ENCODE measurements at places on chromosomes 11 and 22.

- H3K4me1 ChIP-seq: no peaks in the 10 kb centered on the region
- H3K27ac ChIP-seq: no peak overlapping the region
- H3K4me3 ChIP-seq: no peak overlapping the region
- no peaks in the 10 kb centered on the region for H3K27me3 ChIP-seq
- DNase-seq: no peak
- peaks cover 8% of the 10 kb centered on the region for H3K36me3 ChIP-seq
Measured at GRCh38 chr22:24214467-24215285, 30.2 kb downstream of the GGT5 start.

- no peaks in the 10 kb centered on the region for H3K36me3 ChIP-seq
- no peaks in the 10 kb centered on the region for H3K27me3 ChIP-seq
- DNase-seq: no peak
- no peaks in the 10 kb centered on the region for H3K4me1 ChIP-seq
- no peak overlapping the region for H3K4me3 ChIP-seq
- no peak overlapping the region for H3K27ac ChIP-seq
Measured at GRCh38 chr11:106879029-106879428, 139.2 kb downstream of the GUCY1A2 start.

DNA sequence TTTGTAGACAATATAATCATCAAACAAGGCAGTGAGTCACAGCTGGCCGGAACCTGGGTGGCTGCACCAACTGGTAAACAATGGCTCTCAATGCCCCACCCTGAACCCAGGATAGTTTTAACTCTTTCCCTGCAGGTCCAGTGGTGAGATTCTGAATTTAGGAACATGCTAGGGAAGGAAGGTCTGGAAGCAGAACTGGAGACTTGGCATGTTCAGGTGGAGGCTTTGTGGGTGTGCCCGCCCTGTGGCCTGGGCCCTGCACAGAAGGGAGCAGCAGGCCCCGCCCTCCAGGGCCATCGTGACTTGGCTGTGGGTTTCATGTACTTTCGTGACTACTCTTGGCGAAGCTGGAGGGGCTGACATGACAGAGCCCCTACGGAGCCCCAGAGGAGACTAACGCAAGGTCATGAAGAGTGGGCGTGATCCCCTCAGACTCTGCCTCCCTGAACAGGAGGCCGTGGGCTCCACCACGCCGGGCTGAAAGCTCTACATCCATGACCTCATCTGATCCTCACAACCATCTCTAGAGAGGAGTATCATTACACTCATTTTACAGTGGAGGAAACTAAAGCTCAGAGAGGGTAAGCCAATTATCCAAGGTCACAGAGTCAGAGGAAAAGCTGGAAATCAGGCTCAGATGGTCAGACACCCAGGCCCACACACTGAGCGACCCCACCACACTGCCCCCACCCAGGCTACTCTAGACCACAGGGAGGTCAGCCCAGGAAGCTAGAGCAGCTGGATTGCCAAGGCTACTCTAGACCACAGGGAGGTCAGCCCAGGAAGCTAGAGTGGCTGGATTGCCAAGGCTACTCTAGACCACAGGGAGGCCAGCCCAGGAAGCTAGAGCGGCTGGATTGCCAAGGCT, 27.3 kb downstream of the MAFF start:
- peak overlapping the region; percentile 80 for H3K27ac ChIP-seq
- H3K4me3 ChIP-seq: no peak overlapping the region
- H3K4me1 ChIP-seq: peaks cover 6% of the 10 kb centered on the region
- H3K36me3 ChIP-seq: peaks cover 87% of the 10 kb centered on the region
- DNase-seq: peak; percentile 57

DNA sequence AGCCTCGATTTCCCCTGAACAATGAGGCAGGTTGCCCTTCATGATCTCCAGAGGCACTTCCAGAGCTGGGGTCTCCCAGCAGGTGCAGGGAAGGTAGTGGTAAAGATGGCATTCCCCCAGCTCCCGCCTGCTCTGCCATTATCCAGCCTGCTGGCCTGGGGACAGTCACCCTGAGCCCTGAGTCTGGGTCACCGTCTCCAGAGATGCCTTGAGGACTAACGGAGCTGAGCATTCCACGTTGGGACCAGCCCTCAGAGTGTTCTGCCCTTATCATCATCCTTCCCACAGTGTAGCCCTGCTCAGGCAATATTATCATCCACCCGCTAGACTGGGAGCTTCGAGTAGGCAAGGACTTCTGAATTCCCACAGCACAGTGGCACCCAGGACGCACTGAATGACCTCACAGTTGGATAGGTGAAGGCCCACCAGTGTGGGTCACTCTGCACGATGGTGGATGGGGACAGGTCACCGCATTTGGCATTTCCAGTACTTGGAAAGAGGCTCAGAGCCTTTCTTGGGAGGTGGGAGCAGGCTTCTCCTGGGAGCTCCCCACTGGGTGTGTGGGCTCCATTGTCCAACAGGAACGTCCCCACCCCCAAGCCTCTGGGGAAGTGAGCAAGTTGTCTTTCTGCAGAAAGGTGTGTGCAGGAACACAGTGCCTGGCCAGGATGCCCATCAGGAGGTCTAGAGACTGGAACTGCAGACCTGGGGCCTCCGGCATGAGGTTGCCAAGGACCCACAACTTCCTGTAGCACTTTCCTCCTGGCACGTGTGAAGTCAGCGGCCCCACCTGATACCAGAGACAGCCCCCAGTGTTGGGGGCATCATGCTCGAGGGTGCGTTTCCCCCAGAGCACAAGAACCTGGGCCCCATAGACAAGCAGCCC, 51.4 kb upstream of the WNT7B start:
- H3K4me1 ChIP-seq: peaks cover 7% of the 10 kb centered on the region
- DNase-seq: peak; percentile 29
- H3K4me3 ChIP-seq: no peak overlapping the region

- no peak overlapping the region for H3K4me3 ChIP-seq
- peaks cover 16% of the 10 kb centered on the region for H3K27me3 ChIP-seq
- H3K4me1 ChIP-seq: no peaks in the 10 kb centered on the region
- H3K27ac ChIP-seq: no peak overlapping the region
- DNase-seq: no peak
Measured at GRCh38 chr22:49479566-49479965, 348.1 kb downstream of the BRD1 start.

- no peaks in the 10 kb centered on the region for H3K36me3 ChIP-seq
- no peak for DNase-seq
- H3K4me3 ChIP-seq: no peak overlapping the region
- no peaks in the 10 kb centered on the region for H3K27me3 ChIP-seq
Measured at GRCh38 chr22:27719036-27719347, 82.6 kb downstream of the MN1 start.

- H3K4me3 ChIP-seq: no peak overlapping the region
- H3K4me1 ChIP-seq: peaks cover 11% of the 10 kb centered on the region
- H3K27ac ChIP-seq: no peak overlapping the region
- DNase-seq: no peak
Measured at GRCh38 chr11:130437848-130438247, 9.4 kb upstream of the ADAMTS8 start.

- H3K27ac ChIP-seq: no peak overlapping the region
- no peaks in the 10 kb centered on the region for H3K27me3 ChIP-seq
- no peak for DNase-seq
- H3K36me3 ChIP-seq: no peaks in the 10 kb centered on the region
- no peak overlapping the region for H3K4me3 ChIP-seq
- no peaks in the 10 kb centered on the region for H3K4me1 ChIP-seq
Measured at GRCh38 chr11:2434008-2434407, 10.3 kb downstream of the TRPM5 start.

GRCh38 chr22:39518996-39519680, 1.2 kb upstream of the ATF4 start:
- H3K36me3 ChIP-seq: peaks cover 66% of the 10 kb centered on the region
- H3K27me3 ChIP-seq: no peaks in the 10 kb centered on the region
- peak overlapping the region; percentile 90 for H3K4me3 ChIP-seq

DNA sequence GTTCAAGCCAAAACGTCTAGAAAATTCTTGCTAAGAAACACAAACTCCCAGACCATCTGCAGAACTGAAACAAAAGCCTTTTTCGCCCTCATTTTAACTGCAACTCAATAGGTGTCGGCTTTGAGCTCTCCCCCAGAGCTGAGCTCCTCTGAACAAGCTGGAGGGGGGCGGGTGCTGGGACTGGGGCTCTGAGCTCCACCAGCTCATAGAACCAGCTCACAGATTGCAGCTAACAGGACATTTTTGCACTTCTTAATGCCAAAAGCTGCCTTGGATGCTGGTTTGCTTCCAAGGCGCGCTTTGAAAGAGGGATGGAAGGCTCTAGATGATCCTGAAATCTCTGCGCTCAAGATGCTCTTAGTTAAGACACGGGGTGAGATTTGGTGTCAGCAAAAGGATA, 6.0 kb upstream of the YWHAH start:
- H3K4me1 ChIP-seq: no peaks in the 10 kb centered on the region
- DNase-seq: no peak
- H3K27me3 ChIP-seq: no peaks in the 10 kb centered on the region
- no peaks in the 10 kb centered on the region for H3K36me3 ChIP-seq

DNA sequence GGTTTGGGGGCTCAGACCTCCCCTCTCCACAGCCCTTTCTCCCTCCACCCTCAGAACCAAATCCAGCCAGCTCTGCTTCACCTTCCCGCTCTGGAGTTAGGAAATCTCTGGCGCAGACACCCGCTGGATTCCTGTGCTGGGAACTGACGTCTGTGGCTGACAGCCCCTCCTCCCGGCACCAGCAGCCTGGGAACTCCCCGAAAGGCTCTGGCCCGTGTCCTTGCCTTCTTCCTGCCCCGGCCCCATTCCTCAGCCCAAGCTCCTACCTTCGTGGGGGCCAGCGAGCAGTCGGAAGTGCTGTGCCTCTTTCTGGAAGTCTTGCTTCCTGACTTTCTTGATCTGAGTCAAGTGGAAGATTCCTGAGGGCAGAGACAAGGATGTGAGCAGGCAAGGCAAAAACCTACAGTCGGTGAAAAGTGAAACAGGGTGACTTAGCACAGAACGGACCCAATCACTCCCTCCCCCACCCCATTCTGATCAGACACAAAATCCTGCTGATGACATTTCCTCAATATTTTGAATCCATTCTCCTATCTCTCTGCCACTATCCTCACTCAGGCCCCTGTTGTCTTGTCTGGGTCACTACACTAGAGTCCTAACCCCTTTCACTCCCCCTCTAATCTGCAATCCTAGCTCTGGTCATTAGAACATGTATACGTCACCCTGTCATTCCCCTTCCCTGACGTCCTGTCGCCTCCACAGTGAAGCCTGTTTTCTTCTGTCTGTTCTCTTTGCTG, 34.1 kb downstream of the CHRDL2 start:
- DNase-seq: peak; percentile 86
- H3K27me3 ChIP-seq: no peaks in the 10 kb centered on the region
- H3K36me3 ChIP-seq: no peaks in the 10 kb centered on the region
- peak overlapping the region; percentile 79 for H3K27ac ChIP-seq
- peaks cover 17% of the 10 kb centered on the region for H3K4me1 ChIP-seq

DNA sequence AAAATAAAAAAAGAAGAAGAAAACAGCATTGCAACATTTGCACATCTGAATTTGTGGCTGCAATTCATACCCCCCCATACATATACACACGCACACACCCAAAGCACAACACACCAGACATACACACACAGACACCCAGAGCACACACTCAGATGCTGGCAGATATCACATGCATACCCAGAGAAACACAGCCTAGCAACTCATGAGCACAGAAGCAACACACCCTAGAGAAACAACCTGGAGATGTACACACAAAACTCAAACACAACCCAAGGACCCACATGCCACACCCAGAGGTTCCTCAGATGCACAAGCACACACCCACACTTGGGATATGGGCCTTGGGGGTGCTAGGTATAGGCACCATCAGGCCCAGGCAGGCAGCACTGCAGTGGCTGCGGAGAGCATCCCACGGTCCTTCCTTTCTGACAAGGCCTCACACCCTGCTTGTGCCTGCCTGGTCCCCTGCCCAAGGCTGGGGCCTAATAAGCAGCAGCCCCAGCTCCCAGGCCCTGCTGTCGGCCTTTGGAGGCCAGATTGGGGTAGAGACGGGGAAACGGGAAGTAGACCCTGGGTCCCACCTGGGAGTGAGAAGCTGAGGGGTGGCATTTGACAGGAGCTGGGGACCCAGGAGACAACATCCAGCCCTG, 3.1 kb downstream of the CST6 start:
- H3K4me1 ChIP-seq: peaks cover 15% of the 10 kb centered on the region
- peaks cover 16% of the 10 kb centered on the region for H3K27me3 ChIP-seq
- H3K27ac ChIP-seq: peak overlapping the region; percentile 52
- DNase-seq: no peak
- H3K36me3 ChIP-seq: no peaks in the 10 kb centered on the region

DNA sequence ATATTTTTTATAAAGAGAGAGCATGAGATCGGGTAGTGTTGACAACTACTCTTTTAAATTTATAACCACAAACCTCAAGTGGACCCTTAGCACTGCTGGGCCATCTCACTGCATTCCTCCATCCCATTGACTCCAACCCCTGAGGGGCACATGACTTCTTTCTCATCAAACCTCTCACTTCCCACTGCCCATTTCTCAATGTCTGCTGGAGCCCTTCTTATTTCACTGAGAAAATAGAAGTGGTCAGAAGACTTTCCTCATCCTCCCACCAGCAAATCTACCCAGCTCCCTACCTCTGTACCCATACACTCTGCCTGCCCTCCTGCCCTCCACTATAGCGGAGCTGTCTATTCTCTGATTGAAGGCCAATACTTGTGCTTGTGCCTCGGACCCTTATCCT, 370.6 kb upstream of the MPPED2 start:
- H3K36me3 ChIP-seq: no peaks in the 10 kb centered on the region
- no peak overlapping the region for H3K4me3 ChIP-seq
- no peak for DNase-seq
- no peaks in the 10 kb centered on the region for H3K27me3 ChIP-seq

DNA sequence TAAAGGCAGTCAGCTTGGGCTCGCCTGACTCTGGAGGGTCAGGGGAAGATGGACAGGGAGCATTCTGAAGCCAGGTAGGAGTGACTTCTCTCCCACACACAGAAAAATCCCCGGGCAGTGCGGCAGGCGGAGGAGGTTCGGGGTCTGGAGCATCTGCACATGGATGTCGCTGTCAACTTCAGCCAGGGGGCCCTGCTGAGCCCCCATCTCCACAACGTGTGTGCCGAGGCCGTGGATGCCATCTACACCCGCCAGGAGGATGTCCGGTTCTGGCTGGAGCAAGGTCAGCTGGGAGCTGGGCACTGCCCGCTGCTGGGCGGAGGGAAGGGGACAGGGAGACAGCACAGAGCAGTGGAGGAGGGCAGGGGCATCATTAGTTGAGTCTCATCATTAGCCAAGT, 13.2 kb upstream of the POU2F3 start:
- no peak for DNase-seq
- peak overlapping the region; percentile 65 for H3K27ac ChIP-seq
- H3K4me1 ChIP-seq: peaks cover 17% of the 10 kb centered on the region
- no peak overlapping the region for H3K4me3 ChIP-seq
- no peaks in the 10 kb centered on the region for H3K36me3 ChIP-seq
- no peaks in the 10 kb centered on the region for H3K27me3 ChIP-seq

DNA sequence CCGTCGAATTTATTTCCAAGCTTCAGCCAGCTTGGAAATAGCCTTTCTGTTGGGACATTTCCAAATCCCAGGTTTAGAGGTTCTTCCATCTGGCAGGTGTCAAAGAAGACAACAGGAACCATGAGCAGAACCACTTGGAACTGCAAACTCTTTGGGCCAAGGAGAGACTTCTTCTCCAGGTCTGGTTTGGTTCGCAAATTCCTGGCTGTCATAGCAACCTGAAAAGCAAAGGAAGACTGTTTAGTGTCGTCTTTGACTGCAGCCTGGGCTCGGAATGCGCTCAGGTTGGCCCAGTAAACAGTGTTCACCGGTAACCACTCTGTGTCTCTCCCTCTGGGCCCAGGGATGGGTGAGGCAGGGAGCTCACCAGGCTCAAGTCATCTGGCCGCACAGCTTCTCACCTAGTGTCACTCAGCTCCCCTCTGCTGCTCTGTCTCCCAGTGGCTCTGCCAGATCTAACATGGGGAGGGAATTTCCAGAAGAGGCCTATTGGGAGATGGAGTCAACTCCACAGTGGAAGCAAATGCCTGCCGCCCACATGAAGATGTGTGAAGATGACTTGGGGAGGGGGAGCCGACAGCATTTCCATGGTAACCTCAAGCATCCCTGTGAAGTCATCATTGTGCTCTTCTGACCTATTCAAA, 11.9 kb upstream of the CLMP start:
- H3K36me3 ChIP-seq: no peaks in the 10 kb centered on the region
- H3K27ac ChIP-seq: no peak overlapping the region
- H3K4me3 ChIP-seq: no peak overlapping the region
